ENCODE measurements at places on chromosomes 4 and X. TPM values are rescaled to one million over a fixed set of nuclear protein-coding genes. Genes with fewer than 3 reads are reported as not detected.

Gene MMGT1
- 15.8 TPM for total RNA-seq

Gene SLC34A2
- not detected for total RNA-seq

Gene CT45A1
- total RNA-seq: 0.07 TPM

Gene VCX3B
- total RNA-seq: not detected
